ENCODE measurements at places on chromosomes 1 and 21.

- no peak for DNase-seq
Measured at GRCh38 chr1:205666372-205667166, 13.7 kb downstream of the SLC45A3 start.

GRCh38 chr21:29801122-29801521 lies 138.7 kb downstream of the GRIK1 start:
- DNase-seq = no peak

GRCh38 chr1:210428696-210429095 lies 100.0 kb downstream of the HHAT start:
- no peak for DNase-seq

DNA sequence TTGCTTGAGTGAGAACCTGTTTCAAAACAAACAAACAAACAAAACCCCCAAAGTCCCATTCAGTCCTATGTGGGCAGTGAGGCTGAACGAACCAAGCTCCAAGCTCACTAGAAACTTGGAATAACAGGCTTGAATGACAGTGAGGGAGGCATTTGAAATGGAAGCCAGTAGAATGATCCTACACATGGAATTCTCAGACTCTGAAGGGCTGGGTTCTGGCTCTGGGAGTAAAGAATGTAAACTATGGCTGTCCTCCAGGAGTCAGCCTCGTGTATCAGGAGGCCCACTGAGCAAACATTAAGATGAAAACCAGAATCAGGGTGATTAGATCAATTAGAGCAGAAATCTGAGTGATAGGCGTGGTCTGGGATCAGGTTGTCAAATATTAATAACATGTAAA lies 14.9 kb downstream of the PCP4L1 start:
- no peak for DNase-seq

DNA sequence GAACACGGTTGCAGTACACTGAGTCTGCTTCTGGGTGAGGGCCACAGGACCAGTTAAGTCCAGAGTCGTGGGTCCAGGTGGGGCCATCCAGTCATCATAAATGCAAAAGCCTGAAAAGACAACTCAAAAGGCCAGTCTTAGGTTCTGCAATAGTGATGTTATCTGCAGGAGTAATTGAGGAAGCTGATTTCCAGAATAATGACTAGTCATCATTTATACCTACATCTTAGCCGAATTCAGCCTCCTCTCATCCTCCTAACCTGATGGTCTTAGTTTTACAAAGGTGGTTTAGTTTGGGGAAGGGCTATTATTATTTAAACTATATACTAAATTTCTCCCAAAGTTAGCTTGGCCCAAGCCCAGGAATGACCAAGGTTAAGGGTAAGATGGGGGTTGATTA lies 23.5 kb upstream of the SLC5A9 start:
- no peak for DNase-seq

- no peak for DNase-seq
Measured at GRCh38 chr1:222045786-222046185, 303.9 kb upstream of the DUSP10 start.

GRCh38 chr1:117067533-117068370 lies 7.6 kb downstream of the TTF2 start:
- no peak for DNase-seq

DNA sequence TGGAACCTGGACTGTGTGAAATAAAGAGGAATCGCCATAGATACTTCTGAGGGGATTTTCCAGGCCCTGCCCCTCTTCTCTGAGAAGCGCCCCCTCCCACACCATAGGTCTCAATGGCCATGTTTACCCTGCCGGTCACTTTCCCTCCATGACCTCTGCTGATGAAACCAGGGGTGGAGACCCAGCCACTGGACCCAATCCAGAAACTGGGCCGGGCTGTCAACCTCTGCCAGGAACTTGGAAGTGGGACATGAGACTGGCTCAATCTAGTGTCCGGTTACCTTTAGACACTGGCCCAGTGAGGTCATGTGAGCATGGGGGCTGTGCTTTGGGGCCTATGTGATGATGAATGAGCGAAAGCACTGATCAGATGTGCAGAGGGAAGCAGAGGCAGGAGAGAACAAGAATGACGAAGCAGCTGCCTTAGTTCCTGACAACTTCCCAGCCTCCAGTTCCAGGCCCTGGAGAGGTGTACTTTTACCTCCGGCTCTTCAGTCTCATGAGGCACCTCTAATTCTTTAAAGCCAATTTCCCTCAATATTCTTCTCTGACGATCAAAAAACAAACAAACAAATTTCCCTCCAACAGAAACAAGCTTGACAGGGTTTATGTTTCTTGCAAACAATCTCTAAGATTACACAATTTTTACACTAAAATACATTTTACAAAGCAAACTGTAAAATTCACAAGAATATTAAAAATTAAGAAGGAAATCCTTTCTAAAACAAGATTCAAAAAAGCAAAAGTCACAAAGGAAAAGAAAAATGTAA lies 4.9 kb downstream of the ASAP3 start:
- DNase-seq = no peak

All from cortex of kidney (tissue), 1 donor.